ENCODE measurements at places on chromosomes 5 and 9. TPM values are rescaled to one million over a fixed set of nuclear protein-coding genes. Genes with fewer than 3 reads are reported as not detected.

GHR gene
- total RNA-seq = not detected

GRCh38 chr5:136194576-136194975, 1.6 kb upstream of the SMIM32 start:
- no peak overlapping the region for H3K27ac ChIP-seq
- peaks cover 6% of the 10 kb centered on the region for H3K4me1 ChIP-seq
- H3K4me3 ChIP-seq = no peak overlapping the region
- peaks cover 22% of the 10 kb centered on the region for H3K27me3 ChIP-seq

- DNase-seq = no peak
- H3K36me3 ChIP-seq = no peaks in the 10 kb centered on the region
- no peak overlapping the region for H3K27ac ChIP-seq
Measured at GRCh38 chr5:65952259-65952658, 25.9 kb downstream of the ERBIN start.

DNA sequence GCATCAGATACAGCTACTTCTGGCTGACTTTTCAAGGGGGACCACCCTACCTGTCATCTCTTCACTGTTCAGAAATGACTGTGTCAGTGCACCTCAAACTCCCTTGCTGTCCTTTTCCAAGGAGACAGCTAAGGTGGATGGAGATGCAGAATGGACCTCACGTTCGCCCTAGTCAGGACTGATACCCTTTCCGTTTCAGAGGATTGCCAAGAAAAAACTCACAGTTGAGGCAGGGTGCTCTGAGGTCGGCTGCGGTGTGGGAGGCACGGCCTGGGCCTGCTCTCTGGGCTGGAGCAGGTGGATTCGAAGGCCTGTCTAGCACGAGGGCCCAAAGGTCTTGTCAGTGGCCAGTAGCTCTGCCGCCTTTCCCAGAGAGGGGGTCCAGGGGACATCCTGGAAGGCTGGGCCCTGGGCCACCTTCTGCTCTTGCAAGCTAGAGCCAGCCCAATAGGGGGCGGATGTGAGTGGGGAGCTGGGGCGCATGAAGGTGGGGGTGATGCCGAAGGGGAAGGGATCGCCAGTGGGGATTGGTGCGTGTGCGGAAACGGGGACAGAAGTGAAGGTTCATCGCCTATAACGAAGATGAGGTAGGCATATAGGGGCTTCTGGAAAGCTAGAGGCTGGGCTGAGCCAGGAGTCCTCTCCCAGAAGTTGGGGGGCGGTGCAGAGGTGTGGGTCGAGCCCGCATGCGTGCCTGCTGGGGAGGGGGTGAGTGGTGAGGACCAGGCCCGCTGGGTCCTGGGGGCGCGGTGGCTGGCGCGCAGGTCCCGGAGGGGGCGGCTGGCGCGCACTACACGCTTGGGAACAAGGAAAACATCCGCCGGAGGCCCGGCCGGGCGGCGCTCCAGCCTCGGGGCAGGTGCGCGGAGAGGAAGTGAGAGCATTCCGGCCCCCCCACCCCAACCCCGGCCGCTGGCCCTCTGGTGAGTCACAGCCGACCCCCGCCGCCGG, 2.5 kb upstream of the MSMP start:
- peaks cover 7% of the 10 kb centered on the region for H3K36me3 ChIP-seq
- H3K4me3 ChIP-seq = peak overlapping the region; percentile 93
- peak; percentile 83 for DNase-seq
- peak overlapping the region; percentile 94 for H3K27ac ChIP-seq
- no peaks in the 10 kb centered on the region for H3K27me3 ChIP-seq

- peaks cover 9% of the 10 kb centered on the region for H3K4me1 ChIP-seq
Measured at GRCh38 chr9:114484854-114485443, 20.3 kb downstream of the WHRN start.

PCDHB10 gene
- total RNA-seq = not detected

MRPL36 gene
- total RNA-seq = 62.7 TPM

AHRR gene
- 11.0 TPM for total RNA-seq

DNA sequence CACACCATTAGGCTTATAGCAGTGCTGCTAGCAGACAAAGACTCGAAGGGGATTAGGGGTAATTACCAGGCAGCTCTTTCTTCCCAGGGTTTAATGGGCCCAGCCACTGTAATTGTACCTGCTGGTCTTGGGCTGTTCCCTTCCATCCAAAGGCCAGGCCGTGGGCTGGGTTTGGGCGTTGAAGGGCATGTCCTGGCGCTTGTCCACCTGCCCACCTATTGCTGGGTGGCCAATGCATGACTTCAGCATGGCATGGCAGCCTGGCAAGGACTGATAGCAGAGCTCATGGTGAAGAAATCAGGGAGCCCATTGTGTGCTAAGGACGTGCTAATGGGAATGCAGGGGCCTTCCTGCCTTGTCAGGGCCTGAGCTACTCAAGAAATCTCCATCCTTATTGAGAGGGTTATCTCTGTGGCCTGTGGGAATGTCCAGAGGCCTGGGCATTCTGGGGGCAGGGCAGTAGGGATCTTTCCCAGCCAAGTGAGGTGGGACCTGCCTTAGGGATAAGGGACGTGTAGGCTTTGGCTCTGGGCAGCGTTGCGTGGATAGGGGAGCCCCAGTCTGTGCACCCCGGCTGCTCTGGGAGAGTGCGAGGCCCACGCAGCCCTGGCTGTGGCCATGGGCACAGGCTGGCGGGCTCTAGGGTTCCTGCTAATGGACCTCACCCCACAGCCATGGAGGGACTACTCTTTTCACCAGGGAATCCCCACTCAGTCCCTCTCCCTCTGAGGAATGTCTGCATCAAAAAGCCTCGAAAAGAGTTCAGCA, 116.1 kb upstream of the PITX1 start:
- peaks cover 15% of the 10 kb centered on the region for H3K27me3 ChIP-seq
- no peak overlapping the region for H3K27ac ChIP-seq
- H3K36me3 ChIP-seq = no peaks in the 10 kb centered on the region
- no peak for DNase-seq

- H3K4me3 ChIP-seq = no peak overlapping the region
- H3K27ac ChIP-seq = no peak overlapping the region
Measured at GRCh38 chr5:31119938-31120641, 73.4 kb upstream of the CDH6 start.

DNA sequence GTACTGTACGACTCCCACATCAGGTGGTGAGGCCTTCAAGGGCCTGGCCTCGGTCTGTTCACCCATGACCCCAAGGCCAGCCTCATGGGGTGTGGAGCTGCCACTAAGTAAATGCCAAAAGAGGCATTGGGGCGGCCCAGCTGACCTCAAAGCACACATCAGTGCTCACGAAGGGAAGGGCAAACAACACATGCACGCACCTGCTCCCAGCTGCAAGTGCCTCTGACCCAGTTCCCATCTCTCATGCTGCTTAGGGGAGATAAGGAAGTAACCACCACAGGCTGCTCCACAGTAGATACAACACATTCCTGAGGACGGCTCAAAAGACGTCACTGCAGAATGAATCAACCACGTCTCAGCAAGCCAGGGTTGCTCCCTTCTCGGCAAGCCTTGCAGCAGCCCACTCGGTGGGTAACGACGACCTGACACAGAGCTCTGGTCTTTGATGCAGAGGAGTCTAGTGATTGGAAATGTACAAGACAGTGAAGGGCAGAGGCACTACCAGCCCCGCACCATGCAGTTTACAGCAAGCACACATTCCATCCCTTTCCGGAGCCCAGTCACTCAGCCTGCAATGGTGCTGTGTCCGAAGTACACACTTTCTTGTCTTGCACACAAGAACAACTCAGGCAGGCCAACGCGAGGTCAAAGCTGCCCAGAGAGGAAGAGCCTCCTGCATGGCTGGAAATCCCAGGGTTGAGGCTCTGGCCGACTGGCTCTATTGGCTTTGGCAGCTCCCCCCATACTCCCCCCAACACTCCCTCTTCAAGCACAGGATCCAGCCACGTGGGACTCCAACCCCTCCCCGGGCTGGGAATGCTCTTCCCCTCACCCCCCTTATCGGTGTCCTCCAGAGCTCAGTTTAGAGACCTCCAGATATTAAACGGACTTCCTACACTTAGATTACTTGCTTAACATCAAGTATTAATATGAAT, 31.8 kb downstream of the FABP6 start:
- DNase-seq = no peak
- peak overlapping the region; percentile 64 for H3K27ac ChIP-seq
- H3K36me3 ChIP-seq = no peaks in the 10 kb centered on the region
- no peak overlapping the region for H3K4me3 ChIP-seq

DNA sequence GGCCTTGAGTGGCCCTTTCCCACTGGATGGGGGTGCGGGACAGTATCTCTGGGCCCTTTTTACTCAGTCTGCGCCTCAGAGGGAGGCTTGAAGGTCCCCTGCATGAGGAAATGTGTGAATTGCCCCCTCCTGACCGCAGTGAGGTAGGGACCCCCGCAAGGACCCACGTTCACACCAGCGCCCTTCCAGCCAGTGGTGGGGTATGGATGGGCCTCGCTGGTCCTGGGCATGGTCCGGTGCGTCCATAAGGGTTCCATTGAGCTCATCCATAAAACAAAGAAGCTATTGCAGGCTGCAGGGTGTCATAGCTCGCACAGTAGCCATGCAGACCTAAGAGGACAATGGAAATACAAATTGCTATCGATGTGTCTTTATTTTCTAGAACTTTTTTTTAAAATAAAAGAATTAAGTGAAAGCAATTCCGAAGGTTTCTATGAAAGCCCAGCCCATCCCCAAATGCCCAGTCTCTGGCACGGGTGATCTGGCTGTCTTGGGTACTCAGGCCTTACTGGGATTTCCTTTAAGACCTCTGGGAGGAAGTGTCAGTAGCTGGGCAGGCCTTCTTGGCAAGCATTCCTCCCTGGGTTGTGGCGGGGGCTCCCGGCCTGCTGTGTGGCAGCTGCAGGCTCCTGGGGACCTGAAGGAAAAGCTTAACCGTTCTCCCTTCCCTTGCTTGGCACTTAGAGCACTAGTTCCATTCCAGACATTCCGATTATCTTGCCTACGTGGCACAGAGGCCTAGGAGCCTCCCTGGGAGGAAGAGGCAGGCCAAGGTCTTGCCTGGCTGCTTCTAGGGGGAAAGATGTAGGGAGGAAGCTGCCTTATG, 1.5 kb upstream of the SEMA5A start:
- H3K36me3 ChIP-seq = peaks cover 4% of the 10 kb centered on the region
- no peaks in the 10 kb centered on the region for H3K4me1 ChIP-seq
- DNase-seq = no peak
- H3K27ac ChIP-seq = no peak overlapping the region

- no peak overlapping the region for H3K4me3 ChIP-seq
- DNase-seq = no peak
- no peak overlapping the region for H3K27ac ChIP-seq
Measured at GRCh38 chr5:52481201-52481600, 306.5 kb upstream of the ITGA1 start.

- H3K4me1 ChIP-seq = no peaks in the 10 kb centered on the region
- H3K36me3 ChIP-seq = no peaks in the 10 kb centered on the region
- no peak for DNase-seq
- no peak overlapping the region for H3K4me3 ChIP-seq
- peaks cover 15% of the 10 kb centered on the region for H3K27me3 ChIP-seq
Measured at GRCh38 chr5:168159425-168159824, 132.0 kb upstream of the WWC1 start.

- no peak overlapping the region for H3K27ac ChIP-seq
- H3K36me3 ChIP-seq = peaks cover 5% of the 10 kb centered on the region
- H3K4me1 ChIP-seq = no peaks in the 10 kb centered on the region
Measured at GRCh38 chr5:83294246-83294645, 177.3 kb upstream of the VCAN start.

- H3K27ac ChIP-seq = no peak overlapping the region
- no peak for DNase-seq
- no peaks in the 10 kb centered on the region for H3K4me1 ChIP-seq
- H3K4me3 ChIP-seq = no peak overlapping the region
- peaks cover 30% of the 10 kb centered on the region for H3K27me3 ChIP-seq
- no peaks in the 10 kb centered on the region for H3K36me3 ChIP-seq
Measured at GRCh38 chr5:169343766-169344165, 42.8 kb upstream of the SLIT3 start.

DNA sequence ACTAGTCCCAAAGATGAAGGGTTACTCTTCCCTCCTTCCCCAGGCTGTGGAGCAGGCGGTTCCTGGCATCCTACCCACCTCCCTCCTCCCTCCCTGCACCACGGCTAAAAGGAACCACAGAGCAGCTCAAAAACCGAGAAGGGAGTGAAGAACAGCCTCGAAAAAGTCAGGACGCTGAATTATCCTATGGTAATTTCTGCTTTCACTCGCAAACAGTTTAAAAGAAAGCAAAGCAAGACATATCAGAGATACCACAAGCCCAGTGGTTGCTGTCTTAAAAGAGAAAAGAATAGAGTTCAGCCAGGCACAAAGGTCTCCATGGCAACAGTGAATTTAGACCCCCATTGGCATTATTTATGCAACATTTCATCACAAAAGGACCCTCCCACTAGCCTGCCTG, 315.4 kb downstream of the CTNND2 start:
- H3K36me3 ChIP-seq = peaks cover 5% of the 10 kb centered on the region
- DNase-seq = no peak
- H3K4me3 ChIP-seq = no peak overlapping the region
- H3K4me1 ChIP-seq = peaks cover 4% of the 10 kb centered on the region
- H3K27ac ChIP-seq = no peak overlapping the region

DNA sequence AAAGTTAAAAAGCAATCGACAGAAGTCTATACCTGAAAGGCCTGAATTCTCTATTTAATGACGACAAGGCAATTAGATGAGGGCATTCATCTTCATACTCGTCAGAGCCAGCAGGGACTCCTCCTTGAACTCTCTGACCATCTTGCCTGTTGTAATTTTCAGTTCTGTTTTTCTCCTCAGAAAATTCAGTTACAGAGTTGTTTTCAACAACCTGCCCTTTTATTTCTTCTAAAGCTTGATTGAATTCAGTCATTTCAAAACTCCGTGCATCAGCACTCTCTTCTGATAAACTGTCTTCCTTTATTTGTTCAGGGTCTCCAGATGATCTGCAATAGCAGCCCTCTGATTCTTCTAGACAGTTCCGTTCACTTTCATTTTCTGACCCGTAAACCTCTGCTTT, 15.6 kb downstream of the RIOK2 start:
- no peaks in the 10 kb centered on the region for H3K27me3 ChIP-seq
- peaks cover 5% of the 10 kb centered on the region for H3K4me1 ChIP-seq
- no peak overlapping the region for H3K4me3 ChIP-seq
- no peak for DNase-seq
- no peak overlapping the region for H3K27ac ChIP-seq

- no peak overlapping the region for H3K27ac ChIP-seq
- peak; percentile 56 for DNase-seq
- H3K4me1 ChIP-seq = no peaks in the 10 kb centered on the region
- H3K27me3 ChIP-seq = peaks cover 30% of the 10 kb centered on the region
Measured at GRCh38 chr5:1193591-1193985, 7.8 kb upstream of the SLC6A19 start.

GRCh38 chr5:65105301-65105700, 336.6 kb downstream of the CWC27 start:
- H3K27me3 ChIP-seq = peaks cover 7% of the 10 kb centered on the region
- H3K27ac ChIP-seq = no peak overlapping the region
- peaks cover 30% of the 10 kb centered on the region for H3K4me1 ChIP-seq
- no peak for DNase-seq
- peak overlapping the region; percentile 20 for H3K4me3 ChIP-seq

CDH18 gene
- total RNA-seq = not detected

DNA sequence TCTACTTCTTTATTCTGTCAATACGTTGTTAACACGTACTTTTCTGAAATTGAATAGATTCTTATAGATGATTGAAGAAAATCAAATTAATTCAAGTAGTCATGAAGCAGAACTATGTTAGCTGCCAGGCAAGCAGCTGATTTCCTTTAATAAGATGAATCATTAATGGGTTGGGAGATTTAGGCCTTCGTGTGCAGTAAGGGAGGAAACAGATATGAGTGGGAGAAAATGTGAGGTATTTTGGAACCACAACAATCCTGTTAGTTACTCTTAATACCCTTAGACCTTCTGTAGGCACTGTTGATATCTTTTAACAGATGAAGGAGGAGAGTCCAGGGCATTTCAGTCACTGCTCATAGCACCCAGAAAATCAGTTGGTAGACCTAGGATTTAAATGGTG, 121.0 kb downstream of the AOPEP start:
- no peaks in the 10 kb centered on the region for H3K36me3 ChIP-seq
- peak overlapping the region; percentile 83 for H3K27ac ChIP-seq
- DNase-seq = no peak
- no peaks in the 10 kb centered on the region for H3K27me3 ChIP-seq
- peaks cover 21% of the 10 kb centered on the region for H3K4me1 ChIP-seq
